ENCODE measurements at places on chromosomes 16 and 17.

DNA sequence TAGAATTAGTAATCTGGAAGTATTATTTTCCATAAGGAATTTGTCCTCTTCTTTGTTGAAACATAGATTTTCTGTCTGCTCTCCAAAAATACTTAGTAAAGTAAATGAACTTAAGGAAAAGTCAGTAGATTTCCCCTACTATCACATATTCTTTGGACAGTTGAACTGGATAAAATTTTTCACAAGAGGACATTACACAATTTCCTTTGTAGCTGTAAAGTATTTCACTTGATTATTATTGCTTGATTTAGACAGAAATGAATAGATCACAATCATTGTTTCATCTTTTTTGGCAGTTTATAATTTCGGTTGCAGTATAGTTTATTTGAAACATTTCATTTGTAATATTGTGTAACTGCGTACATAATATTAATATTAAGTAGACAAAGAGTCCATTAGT, 12.5 kb downstream of the CYB5B start:
- DNase-seq: no peak

DNA sequence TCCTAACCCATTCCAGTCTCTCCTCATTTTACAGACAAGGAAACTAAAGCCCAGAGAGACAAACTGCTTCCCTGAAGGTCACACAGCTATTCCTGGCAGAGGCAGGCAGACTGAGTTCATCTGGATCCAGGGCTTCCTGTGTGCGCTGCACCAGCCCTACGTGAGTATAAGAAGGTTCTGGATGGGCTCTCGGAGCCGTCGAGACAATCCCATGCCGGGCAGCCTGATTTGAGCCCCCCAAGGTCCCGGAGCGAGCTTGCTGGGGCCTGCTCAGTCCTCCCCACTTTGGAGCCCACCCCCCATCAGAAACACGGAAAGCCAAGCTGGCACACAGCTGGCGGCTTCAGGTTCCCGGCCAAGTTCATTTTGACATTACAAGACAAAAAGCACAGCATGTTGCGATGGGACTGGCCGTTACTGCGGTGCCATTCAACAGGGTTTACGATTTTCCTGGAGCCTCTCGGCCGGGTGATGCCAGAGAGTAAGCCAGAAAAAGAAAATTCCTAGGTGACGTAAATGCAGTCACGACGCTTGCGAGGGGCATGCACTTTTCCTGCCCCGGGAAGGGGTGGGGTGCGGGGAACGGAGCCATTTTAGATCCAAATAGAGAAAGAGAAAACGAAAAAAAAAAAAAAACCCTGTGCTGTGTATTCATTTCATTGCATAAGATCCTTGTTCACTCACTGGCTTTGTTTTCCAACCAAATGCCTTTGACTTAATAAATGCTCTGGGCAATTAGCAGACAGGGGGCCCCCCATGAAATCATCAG, 167.1 kb upstream of the FOXF1 start:
- DNase-seq: peak; percentile 93

DNA sequence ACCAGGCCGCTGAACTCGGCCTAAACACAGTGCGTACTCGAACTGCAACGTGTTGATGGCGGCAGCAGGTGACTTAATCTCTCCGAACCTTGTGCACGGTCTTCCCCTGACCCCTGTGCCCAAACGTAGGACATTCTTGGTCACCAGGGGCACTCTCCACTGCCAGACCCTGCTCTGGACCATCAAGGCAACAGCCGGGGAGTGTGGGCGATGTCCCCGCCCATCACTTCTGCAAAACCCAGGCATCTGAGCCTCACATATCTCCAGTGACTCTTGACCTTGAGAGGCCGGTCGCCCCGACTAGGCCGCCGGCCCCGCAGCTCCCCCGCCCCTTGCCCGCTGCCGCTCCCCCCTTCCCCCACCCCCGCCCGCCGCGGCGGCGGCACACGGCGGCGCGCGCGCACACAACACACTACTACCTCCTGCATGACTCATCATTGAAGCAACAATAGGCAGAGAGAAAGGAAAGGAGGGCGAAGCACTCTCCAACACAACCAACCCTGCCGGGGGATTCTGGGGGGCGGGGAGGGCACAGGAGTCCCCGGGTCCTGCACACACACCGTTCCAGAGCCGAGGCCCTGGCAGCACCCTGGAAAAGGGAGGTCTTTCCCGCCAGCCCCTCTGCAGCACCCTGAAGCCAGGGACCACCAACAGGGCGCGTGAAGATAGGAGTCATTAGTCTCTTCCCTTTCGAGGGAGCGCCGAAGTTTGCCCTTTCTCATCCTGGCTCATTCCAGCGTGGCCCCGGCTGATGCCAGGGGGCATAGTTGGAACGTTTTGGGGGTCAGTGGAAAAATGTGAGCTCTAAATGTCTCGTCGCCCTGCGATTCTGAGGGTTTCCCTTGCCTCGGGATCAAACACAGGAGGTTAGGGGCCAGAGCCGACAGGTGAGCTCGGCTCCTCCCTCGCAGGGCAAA, 1.9 kb downstream of the MNT start:
- DNase-seq: peak; percentile 85

DNA sequence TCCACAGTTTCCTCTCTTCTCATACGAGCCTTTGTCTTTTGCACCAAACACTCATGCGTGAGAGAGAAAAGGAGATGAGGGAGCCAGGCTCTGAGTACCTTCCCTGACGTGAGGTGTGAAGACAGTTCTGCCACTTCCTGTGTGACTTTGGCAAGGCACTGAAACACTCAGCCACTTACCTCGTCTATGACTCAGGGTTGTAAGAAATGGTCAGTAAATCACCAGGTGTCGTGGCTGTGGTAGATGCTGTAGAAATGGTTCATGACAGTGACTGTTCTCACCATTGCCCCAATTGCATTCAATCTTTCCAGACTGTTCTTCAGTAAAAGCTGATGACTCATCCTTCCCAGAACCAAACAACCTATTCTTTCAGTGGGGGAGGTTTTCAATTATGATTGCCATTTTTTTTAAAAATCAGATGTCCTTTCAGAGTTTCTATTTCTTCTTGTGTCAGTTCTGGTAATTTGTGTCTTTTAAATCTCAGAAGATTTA, 49.2 kb upstream of the CBFA2T3 start:
- DNase-seq: peak; percentile 24

- peak; percentile 28 for DNase-seq
Observed at GRCh38 chr16:58551496-58551895, 36.2 kb downstream of the SETD6 start.

GRCh38 chr16:81261049-81261648, 22.7 kb downstream of the BCO1 start:
- no peak for DNase-seq

DNA sequence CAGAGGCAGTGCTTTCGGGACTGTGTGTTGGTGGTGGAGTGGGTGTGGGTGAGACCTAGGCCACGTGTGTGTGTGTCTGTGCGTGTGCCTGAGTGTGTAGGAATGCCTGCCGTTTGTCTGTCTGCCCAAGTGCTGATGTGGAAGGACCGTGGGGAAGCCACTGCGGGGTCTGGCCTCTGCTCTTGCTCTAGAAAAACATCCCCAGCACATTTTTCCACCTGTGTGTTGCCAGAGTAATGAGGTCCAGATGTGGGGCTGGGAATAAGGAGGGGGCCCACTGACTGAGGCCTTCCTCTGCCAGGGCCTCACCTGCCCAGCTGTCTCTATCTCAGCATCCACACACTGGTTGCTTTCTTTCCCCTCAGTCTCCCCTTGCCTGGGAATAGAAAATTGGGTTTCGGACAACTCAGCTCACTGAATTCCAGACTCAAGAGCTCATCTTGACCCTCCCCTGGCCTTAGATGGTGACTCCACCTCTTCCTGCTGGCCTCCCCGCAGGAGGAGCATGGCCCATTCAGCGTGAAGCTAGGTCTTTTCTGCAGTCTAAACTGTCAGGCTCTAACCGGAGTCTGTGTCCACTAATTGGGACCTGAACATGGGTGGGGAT, 7.6 kb downstream of the SGCA start:
- DNase-seq: peak; percentile 88

Measured in mesenchymal stem cell (in vitro differentiated cells and primary cell).